ENCODE measurements at places on chromosomes 4 and X.

DNA sequence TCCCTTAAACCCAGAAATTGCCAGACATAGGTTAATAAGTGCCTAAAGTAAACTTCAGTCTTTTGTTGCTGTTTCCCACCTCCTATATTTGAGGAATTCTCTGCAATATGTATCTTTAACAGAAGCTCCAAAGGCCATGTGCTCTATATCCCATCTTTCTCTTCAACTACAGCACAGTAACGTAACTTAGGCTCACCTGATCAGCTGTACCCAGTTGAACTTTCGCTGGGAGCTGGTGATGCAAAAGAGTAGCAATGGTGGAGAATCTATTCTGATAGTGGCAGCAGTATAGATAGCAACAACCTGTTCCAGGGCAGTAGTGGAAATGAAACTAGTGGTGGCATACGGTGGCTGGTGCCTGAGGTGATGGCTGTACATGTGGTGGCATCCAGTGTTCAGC, 33.2 kb upstream of the YTHDC1 start:
- DNase-seq = no peak

- DNase-seq = no peak
These were observed 695.1 kb upstream of the GALNTL6 start for GRCh38 chr4:171118091-171118490.

GRCh38 chr4:37935026-37935425, 25.2 kb upstream of the PTTG2 start:
- no peak for DNase-seq

GRCh38 chrX:56762707-56763555, 33.9 kb downstream of the NBDY start:
- no peak for DNase-seq

DNA sequence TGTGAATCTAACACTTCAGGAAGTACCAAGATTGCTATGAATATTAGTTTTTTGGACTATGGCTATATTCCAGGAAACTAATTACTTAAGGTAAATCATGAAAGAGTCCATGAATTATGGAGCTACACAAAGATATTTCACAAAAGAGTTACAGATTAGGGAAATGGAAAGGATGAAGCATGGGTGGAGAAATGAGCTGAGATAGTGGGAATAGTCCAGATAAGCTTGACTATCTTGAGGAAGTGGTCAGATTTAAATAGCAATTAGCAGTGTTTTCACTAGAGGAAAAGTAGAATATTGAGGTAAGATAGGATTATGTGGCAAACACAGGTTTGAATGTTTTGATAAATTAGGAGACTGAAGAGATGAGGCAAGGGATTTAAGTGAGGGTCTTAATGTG, 42.1 kb upstream of the C1GALT1C1 start:
- no peak for DNase-seq

DNA sequence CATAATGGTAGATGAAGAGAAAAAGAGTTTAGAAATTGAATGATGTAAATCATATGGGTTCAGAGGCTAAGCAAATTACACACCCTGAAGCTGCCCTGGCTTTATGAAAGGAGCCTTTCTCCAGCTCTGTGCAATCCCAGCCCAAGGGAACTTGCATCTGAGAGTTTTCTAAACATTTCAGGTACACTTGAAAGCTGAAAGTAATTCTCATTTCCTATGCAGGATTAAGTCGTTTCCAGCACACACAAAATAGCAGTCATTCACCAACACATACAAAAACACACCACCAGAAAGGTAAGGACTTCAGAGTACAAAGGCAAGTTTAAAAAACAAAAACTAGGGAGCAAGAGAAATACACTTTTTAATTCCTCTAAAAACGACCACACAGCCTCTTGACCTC, 1.7 kb downstream of the PDGFC start:
- peak; percentile 25 for DNase-seq

GRCh38 chrX:152165033-152165743, 26.8 kb upstream of the MAGEA10 start:
- DNase-seq = no peak

GRCh38 chrX:44042116-44042515, 68.9 kb upstream of the NDP start:
- no peak for DNase-seq

GRCh38 chrX:85964744-85965143, 82.6 kb downstream of the CHM start:
- DNase-seq = no peak

DNA sequence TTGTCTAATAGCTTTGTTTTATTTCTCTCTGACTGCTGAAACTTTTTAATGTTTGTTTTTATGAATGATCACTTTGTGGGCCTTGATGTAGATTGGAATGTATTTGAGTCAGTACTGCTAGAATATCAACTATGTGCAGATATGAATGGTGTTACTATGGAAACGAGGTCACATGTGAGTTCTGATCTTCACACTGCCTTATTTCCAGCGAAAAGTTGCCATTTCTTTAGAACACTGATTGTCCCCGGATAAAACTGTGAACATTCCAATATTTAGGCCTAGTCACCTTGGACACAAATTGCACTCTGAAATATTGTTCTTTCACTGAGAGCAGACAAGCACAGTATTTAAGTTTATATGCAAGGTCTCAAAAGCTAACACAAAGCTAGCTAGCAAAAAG, 27.2 kb upstream of the MAGED1 start:
- no peak for DNase-seq

- DNase-seq = no peak
These were observed 528 bp upstream of the SNCA start for GRCh38 chr4:89837385-89837992.

GRCh38 chrX:46169808-46170207, 375.4 kb downstream of the ZNF674 start:
- DNase-seq = no peak
